Stimulated activated CD8-positive, alpha-beta memory T cell treated with anti-CD3 and anti-CD28 coated beads, Interleukin-4, amount 100 ng/mL, for 4 hours (primary cell): ENCODE measurements at places on chromosomes 13 and 19.

DNA sequence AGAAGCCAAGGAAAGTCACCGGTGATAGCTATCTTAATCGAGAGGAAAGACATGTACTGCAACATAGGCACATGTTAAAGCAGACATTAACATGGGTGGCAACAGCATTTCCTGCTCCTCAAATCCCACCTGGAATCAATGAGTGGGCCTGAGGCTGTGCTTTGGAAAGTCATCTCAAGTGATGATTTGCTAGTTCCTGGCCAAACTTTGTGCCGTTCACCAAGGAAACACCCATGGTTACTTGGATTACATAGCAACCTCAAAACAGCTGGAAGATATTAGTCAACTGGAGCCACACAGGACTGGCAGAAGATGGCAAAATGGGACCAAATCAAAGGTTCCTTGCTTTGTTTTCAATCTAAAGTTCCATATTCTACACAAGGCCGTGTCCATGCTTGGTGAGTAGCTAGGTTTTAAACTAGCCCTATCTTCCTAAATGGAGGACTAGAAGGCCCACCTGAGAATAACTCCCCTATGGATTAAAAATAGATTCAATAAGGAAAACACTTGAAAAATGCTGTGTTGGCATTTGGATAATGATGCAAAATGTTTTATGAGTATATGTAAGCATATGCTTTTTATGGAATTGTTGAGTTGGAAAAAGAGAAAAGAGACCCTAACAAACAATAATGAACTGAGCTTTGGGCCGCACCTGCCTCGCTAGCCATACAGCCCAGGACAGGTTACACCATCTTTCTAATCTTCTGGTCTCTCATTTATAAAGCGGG, 144.5 kb downstream of the RGCC start:
- no peak for DNase-seq

GRCh38 chr13:43339805-43340550, 316.6 kb downstream of the DNAJC15 start:
- no peak for DNase-seq

DNA sequence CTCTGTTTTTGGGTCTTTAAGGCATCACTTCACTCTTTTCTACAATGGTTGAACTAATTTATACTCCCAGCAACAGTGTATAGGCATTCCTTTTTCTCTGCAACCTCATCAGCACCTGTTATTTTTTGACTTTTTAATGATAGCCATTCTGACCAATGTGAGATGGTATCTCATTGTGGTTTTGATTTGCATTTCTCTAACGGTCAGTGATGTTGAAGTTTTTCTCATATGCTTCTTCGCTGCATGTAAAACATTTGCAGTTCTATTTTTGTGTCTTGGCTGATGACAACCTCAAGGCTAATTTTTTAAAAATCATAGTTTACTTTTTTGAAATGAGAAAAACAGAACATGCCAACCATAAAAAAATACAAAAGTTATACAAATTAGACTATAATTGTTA, 258.2 kb upstream of the EDNRB start:
- DNase-seq = no peak

DNA sequence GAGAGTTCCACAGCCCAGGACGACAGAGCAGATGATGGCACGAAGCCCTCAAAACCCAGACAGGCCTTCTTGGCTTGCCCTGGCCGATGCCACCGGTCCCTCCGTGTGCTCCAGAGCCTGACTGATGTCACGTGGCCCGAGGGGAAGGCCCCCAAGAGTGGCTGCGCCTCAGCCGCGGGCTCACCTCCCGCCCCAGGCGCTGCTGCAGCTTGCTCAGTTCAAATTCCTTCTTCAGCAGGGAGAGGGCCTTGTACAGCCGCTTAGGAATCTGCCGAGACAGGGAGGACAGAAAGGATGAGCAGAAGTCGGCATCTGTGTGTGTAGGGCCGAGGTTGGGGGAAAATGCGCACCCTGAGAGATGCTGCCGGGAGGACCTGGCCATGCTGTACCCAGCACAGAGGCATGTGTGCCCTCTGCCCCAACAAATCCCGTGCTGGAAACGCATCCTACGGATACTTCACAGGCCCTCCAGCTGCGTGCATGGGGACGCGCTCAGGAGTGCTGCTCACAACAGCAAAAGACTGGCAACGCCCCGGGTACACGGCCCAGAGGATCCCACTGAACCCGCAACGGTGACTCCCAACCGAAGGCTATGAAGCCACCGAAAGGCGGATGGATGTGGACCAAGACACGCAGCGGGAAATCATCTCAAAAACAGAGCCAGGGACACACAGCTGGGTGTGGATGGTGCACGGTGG, 12.9 kb downstream of the LONP1 start:
- DNase-seq = no peak

DNA sequence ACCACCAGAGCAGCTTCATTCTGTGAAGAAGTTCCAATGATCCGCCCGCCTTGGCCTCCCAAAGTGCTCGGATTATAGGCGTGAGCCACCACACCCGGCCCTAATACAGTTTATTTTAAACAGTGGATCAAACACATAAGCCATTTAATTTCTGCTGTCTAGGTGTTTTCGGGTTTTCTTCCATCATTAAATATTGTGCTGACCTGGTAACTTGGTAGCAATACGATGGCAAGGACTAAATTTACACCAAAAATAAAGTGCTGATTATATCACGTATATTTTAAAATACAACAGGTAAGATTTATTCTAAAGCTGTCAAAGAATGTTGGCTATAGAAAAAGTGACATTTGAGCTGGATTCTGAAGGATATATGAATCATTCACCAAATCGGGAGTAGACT, 1.3 kb downstream of the MED4 start:
- DNase-seq = no peak

GRCh38 chr13:67632590-67632989, 402.5 kb upstream of the PCDH9 start:
- no peak for DNase-seq

DNA sequence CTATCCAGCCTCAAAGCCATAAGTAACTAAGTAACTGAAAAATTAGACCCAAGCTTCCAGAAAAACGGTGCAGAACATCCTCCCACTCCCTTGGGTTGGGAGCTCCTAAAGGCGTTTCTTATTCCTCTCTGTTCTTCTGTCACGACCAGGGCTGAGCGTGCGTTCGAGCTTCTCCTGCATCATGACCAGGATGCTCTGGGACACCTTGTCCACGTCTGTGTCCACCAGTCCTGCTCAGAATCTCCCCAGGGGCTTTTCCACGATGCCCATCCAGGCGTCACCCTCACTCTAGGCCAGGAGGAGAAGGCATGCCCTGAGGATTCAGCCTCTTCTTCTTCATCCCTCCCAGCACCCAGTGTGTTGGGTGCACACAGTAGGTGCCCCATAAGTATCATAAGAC, 37.8 kb upstream of the GAS6 start:
- DNase-seq = no peak

GRCh38 chr19:48877855-48878195, 5.6 kb downstream of the PPP1R15A start:
- no peak for DNase-seq

GRCh38 chr13:35826626-35827254, 304.4 kb downstream of the DCLK1 start:
- DNase-seq = no peak

- DNase-seq = no peak
These were observed 9.6 kb downstream of the CEBPA start for GRCh38 chr19:33292595-33293254.

DNA sequence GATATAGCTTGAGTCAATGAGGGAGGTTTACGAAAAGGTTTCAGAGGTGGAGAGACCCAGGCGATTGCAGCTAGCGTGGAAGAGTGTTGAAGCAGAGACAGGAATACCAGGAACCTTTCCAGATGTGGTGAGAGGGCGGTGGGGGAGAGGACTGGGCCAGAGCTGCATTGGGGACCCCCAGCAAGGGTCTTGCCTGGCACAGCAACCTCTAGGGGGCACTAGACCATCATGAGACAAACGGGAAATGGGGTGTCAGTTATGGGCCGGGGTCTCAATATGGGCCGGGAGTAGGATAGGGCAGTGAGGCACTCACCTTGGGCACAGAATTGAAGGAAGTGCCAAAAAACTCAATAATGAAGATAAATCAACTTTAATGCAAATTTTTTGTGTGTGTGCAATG, 2.1 kb upstream of the LRP3 start:
- DNase-seq = no peak

DNA sequence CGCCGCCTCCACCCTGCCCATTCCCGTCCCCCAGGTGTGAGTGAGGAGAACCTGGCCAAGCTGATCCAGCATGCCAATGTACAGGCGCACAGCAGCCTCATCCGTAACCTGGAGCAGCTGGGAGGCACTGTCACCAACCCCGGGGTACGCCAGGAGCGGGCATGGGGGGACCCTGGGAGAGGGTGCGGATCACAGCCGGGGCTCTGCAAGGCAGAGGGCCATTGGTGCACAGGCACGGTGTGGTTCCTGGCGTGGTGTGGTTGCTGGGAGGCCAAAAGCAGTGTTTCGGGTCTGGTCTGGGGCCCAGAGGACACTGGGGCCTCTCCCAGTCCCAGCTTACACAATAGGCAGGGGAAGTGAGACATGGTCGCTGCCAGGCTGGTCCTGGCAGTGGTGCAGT, 8.3 kb downstream of the STXBP2 start:
- DNase-seq = no peak

- no peak for DNase-seq
These were observed 23.1 kb downstream of the FXYD5 start for GRCh38 chr19:35177377-35178274.

DNA sequence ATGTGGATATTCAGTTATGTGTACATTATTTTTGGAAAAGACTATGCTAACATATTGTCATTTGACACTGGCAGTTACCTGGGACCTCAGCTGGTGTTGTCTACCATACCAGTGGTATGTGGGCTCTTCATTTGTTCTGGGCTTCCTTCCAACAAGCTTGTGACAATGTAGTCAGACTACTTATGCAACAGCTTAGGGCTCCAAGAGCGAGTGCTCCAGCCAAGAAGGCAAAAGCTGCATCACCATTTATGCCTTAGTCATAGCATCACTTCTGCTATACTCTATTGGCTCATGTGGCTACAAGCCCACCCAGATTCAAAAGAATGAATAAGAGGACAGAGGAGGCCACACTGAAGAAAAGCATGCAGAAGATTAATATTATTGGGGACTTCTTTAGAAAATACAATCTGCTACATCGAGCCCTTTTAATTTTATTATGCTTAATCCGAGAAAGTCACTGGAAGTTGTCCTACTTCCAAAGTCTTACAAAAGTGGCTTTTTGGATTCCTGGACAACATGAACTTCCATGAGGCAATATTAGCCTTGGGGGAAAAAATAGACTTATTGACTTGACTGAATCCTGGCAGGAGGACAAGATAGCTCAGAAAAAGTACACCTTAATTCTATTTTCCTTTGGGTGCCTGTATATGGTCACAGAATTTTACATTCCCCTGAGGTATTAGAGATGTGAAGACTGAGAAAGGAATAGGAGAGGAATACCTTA, 529.4 kb upstream of the HTR2A start:
- DNase-seq = no peak

DNA sequence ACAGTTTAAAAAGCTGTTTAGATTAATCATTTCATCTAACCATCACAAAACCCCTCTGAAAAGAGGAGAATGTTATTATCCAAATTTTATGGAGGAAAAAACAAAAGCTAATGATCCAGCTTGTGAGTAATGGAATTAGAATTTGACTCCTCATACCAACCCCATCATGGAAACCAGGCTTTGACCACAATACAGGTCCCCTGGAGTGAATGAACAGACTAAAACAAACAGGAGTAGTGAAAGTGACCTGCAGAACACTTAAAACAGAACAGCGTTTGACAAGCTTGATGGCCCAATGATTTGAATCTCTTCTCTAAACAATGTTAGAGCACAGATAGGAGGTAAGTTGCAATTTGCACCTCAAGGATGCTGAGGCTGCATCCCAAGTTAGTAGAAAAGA, 230.0 kb downstream of the DCT start:
- no peak for DNase-seq

DNA sequence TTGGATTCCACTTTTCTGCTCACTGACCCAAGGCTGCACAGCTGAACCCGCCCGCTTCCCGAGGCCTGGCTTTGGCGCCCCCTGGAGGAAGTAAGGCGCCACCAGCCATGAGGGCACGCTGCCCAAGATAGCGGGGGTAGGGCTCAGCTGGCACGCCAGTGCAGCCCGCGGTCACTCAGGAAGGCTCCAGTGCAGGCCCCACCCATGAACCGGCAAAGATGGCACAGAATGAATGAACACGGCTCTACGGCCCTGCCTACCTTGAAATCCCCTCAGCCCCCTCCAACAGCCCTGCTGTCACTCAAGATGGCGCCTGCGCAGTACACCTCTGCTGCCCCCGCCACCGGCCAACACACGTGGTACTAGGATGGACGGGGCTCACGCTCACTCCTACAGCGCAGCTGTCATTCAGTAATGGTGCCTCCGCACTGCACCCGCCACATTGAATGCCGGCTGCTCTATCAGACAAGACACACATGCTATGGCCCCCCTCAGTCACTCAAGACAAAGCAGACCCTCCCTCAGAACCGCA, 3.0 kb downstream of the PEG3 start:
- no peak for DNase-seq

GRCh38 chr19:41925208-41926003, 2.8 kb downstream of the ERFL start:
- no peak for DNase-seq

DNA sequence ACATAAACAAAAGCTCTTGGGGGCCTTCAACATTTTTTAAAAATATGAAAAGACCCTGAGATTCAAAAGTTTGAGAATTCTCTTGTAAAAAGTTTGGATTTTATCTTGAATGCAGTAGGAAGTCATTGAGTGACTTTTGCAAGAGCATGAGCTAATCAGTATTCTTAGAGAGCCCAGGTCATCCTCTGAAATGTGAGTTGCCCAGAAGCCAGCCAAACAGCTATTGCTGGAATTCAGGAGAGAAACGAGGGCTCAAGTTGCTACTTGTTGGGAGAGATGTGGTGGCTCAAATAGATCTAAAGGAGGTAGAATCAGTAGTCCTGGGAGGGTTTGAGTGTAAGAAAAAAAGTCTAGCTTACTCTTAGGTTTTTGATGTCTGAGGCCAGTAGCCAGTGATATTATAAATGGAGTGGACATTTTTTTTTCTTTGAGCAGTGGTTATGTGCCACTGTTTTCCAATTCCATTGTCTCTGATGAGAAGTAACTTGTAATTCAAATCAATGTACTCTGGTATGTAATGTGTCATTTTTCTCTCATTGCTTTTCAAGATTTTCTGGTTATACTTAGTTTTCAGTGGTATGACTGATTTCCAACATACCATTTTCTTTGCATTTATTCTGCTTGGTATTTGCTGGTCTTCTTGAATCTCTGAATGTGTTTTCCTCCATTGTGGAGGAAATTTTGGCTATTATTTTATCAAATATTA, 30.7 kb downstream of the LMO7 start:
- DNase-seq = no peak

GRCh38 chr13:77508959-77509620, 26.4 kb upstream of the SCEL start:
- no peak for DNase-seq

- DNase-seq = no peak
These were observed 65.7 kb downstream of the IPO5 start for GRCh38 chr13:98019186-98019585.

- DNase-seq = no peak
These were observed 39.4 kb downstream of the ZNF846 start for GRCh38 chr19:9729162-9729561.

GRCh38 chr19:3019211-3019854, 9.7 kb downstream of the TLE2 start:
- DNase-seq = no peak

- DNase-seq = no peak
These were observed 448 bp upstream of the ZNF543 start for GRCh38 chr19:57319869-57320179.
